T-helper 9 cell (primary cell): ENCODE measurements at places on chromosomes 5 and 9.
A peak's percentile ranks its signal among the peaks of the same experiment; 100 is the strongest.

GRCh38 chr5:146656703-146657102, 140.7 kb upstream of the GPR151 start:
- DNase-seq: no peak

DNA sequence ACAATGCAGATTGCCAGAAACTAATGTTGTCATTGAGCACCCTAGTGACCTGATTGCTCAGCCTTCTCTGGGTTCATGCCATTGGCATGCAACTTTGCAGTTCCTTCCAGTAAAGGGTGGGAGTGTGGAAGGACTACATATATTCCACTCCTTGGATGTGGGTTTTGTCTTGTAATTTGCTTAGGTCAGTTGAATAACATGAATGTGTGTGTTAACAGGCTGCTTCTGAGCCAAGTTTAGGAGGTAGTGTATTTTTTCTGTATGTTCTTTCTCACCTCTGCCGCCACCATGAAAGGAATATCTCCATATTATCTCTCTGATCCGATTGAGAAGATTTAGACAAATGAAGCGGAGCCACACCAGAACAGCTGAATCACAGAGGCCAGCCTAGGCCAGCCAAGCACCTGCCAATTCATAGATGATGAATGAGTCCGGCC, 1929.6 kb upstream of the CDH6 start:
- no peak for DNase-seq

DNA sequence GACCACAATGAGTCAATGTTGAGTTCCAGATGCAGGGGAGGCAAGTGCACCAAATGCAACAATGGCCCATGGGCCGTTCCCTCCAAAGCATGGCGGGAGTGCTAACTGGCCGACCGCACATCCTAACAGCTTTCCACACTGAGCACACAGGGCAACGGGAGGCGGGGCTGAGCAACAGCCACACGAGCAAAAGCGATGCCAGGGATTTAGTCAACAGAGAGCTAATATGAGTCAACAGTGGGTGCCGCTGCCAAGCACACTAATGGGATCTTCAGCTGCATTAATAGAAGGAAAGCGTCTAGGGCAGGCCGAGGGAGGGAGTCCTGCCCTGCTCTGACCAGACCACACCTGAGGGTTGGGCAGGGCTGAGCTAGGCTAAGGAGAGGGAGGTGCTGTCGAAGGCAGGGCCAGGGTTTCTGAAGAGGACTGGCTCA, 4.6 kb downstream of the EPB41L4B start:
- no peak for DNase-seq

DNA sequence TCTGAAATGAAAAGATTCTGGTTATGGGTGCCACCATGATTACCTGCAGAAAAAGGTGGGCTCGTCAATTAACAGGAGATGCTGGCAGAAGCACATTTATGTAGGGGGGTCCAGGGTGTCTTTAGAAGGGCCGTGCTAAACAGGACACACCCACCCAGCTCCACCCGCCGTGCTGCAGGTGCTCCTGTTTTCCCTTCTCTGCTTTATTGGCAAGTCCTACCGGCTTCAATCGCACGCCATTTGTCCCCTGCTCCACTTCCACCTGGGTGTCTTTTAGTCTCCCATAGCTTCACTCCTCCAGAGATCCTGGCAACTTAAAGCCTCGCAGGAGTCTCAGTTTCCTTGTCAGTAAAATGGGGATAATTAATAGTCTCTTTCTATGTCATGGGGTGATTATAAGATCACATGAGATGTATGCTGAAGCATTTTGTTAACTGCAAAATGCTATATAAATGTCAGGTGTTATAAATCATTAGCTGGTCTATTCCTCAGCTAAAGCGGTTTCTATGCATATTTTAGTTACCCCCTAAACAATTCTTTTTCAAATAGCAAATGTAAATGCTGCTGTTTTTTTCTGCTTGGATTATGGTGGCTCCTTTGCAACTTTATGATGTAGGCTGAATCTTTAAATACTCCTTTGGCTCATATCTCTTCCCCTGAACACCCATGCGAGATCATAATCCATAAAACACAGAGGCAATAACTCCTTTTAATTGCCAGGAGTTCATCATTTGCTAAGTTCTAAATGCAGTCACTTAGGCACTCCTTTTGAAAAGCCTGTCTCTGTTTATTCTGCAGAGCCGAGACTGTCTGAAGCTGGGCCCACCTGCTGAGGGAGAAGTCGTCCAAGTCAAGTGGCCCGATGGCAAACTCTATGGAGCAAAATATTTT, 406.9 kb downstream of the KDM4C start:
- DNase-seq: no peak

DNA sequence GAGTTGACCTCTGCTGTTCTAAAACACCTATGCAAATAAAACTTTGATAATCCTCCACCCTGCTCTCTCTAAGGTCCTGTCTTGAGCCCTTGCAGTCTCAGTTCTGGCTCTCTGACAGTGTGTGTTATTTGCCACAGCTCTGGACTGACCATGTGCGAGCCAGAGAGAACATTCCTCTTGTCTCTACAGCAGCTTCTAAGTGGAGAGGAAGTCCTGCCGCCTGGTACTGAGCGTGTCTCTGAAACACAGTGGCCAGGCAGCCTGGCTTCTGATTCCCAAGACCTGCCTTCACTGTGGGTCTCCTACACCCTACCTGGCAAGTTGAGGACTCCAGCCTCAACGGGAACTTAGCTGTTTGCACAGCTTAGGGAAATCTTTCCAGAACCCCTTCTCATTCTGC, 61.6 kb downstream of the ENTREP1 start:
- DNase-seq: no peak

GRCh38 chr5:14174230-14174636, 31.1 kb downstream of the TRIO start:
- no peak for DNase-seq

GRCh38 chr5:79333852-79334557, 98.1 kb downstream of the JMY start:
- no peak for DNase-seq

GRCh38 chr9:13429301-13430190, 150.1 kb upstream of the MPDZ start:
- DNase-seq: no peak

- no peak for DNase-seq
Measured at GRCh38 chr9:89254058-89254772, 56.8 kb upstream of the CKS2 start.

- no peak for DNase-seq
Measured at GRCh38 chr5:179772351-179772750, 21.4 kb upstream of the LTC4S start.

DNA sequence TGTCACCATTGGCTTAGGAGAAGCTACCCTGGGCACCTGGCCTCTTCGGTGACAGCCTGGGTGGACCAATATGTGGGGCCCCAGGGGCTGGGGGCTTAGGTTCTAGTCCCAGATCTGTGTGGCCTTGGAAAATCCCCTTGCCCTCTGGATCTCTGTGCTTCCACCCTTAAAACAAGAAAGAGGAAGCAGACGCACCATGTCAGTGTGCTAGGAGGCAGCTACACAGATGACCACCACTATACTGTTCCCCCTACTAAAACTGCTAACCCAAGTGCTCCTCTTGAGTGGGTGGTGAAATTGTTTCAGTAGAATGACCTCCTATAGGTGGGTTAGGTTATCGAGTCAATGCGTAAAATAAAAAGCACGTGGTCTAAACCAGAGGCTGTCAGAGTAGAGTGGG, 31.0 kb downstream of the AFAP1L1 start:
- no peak for DNase-seq

DNA sequence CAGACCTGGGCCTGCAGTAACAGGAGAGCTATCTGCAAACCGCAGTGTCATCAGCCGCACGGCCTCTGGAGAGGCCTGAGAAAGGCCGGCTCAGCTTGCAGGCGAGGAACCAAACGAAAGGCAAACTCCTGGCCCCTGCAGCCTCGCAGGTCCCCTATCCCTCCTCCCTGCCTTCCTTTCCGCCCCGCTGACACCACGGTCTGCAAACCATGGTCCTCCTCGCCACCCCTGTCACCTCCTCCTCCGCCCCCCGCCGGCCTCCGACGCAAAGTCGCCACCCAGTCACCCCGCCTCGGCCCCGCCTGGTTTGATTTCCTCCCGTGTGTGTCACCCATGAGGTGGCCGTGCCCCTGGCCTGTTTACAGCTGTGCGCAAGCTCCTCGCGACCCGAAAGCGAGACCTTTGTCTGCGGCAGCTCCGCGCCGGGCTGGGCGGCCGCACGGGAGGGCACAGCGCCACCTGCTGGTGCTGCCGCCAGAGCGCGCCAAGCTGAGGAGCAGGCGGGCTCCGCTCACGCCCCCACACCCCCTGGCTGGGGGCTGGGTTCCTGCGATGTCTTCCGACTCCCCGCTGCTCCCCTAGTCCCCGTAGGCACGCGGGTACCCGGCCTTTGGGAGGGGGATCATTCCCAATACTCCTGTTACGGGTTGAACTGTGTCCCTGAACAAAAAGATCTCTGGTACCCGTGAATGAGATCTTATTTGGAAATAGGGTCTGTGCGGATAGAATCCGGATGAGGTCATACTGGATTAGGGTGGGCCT, 19.4 kb downstream of the GBGT1 start:
- peak; percentile 90 for DNase-seq

DNA sequence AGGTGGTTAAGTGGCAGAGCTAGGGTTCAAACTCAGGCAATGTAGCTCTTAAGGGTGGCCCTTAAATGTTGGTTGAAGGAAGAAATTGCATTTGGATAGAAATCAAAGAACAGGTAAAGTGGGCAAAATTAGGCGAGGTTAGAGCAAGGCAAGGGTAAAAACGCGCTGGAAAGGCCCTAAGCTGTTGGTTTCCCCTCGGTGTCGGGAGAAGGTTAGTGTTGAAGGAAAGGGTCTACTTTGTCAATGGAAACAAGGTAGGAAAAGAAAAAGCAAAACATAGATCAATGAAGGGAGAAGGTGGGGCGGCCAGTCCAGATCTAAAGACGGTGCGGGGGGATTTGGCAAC, 431 bp downstream of the FASTKD3 start:
- no peak for DNase-seq

DNA sequence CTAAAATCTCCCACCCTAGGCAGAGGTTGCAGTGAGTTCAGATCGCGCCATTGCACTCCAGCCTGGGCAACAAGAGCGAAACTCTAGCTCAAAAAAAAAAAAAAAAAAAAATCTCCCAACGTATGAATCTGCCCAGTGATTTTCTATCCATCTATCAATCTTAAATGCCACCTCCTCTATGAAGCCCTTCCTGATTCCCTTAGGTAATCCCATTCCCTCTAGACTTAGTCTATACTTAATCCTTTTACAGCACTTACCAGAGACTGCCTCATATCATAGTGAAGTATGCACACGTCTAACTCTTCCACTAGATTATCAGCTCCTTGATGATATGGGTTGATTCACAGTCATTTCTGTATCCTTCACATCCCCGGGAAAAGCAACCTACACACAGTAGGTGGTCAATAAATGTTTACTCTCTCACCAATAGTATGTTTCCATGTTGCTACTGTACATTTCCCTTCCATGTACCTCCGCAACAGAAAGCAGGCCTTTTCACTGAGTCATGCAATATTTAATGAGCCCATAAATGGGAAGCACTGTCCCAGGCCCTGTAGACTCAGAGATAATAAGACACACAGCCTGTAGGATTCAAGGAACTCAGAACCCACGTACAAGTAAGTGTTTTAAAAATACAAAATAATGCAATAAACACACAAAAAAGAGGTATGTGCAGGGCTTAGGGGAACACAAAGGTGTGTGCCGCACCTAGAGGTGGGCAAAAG, 1.2 kb downstream of the DROSHA start:
- no peak for DNase-seq

- no peak for DNase-seq
Measured at GRCh38 chr5:96197347-96197746, 235.7 kb upstream of the ELL2 start.

DNA sequence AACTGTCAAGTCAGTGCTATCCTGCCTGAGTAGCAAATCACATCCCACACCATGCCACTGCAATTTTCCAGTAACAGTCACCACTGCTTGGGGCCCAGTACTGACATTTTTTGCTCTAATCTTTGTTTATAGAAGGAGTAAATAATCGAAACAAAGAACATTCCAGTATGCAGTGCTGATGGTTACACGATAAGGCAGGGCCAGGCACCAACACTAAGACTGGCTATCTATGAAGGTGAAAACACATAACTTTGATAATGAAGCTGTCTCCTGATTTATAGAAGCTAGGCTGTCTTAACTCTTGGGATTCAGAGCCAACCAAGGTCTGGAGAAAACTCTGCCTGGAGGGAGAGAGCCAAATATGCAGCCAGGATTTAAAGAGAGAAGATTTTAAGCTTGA, 365.3 kb downstream of the BNC2 start:
- no peak for DNase-seq

GRCh38 chr5:65209341-65209740, 272.4 kb downstream of the ADAMTS6 start:
- no peak for DNase-seq

GRCh38 chr5:160961761-160962160, 109.8 kb upstream of the ATP10B start:
- no peak for DNase-seq

DNA sequence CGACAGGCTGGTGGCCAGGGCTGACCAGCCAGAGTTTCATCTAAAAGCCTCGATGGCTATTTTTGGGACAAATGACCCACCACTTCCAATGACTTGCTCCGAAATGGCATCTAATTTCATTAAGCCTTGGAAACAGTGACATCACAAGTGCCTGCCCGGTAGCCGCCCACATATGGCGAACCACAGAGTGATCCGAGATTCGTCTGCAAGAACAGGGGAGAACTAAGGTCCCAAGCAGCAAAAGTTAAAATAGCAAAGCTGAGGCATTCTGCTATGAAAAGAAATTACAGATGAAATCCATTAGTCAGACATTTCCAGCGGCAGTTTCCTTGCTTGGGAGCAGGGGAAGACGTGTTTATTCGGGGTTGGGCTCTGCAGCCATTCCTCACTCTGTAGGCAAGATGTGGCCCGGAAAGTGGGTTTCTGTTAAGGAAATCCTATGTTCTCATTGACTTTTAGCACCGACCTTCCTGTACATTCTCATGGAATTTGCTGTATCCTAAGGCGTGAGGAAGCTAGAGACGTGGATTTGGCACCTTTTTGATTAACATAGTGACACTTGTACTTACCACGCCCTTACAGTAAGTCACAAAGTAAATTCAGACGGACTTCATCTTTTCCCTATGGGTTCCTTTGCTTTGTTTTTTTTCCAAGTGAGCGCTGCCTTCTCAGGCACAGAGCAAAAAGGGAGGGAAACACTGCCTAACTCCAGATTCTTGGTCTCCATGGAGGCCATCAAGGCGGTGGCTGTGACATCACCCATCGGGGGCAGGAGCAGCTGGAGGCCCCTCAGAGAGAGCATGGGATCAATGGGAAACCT, 45.1 kb downstream of the ERGIC1 start:
- no peak for DNase-seq

GRCh38 chr9:105656131-105656921, 5.9 kb upstream of the TAL2 start:
- DNase-seq: no peak

DNA sequence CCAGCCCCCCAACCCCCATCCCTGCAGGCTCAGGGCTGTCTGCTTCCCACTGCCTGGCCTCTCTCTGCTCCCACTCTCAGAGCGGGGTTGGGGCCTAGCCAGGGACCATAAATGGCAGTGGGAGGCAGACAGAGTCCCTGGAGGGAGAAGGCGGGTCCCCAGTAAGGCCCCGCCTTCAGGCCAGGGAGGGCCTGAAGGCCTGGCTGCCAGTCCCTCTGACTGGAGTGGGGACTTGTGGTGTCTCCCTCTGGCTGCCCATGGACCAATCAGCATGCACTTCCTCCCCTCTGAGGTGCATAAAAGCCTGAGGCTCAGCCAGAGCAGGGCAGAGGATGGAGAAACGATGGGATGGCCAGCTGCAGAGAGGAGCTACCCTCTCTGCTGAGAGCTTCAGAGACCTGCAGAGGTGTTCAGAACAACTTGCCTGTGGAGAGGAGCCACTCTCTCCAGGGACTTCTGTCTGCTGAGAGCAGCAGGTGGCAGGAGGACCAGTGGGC, 2.7 kb upstream of the BTNL9 start:
- no peak for DNase-seq
